ENCODE measurements at places on chromosomes 4 and X. TPM values are rescaled to one million over a fixed set of nuclear protein-coding genes. Genes with fewer than 3 reads are reported as not detected.

DNA sequence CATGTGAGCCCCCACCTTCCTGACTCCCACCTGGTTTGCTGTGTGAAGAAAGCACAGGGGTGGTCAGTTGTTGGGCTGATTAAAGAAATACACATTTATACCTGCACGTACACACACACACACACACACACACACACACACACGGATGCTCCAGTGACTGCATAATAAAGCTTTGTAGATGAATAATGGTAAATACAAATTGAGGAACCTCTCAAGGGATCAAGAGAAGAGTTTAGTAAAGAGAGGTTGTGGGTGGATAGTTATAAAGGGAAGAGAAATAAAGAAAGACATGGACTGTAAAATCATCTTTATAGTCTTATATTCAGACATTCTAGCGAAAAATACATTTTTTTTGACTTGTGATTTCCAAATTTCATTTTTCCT is 144.1 kb downstream of the MGST2 start:
- no peak overlapping the region for H3K27ac ChIP-seq
- H3K4me3 ChIP-seq, result no peak overlapping the region
- no peaks in the 10 kb centered on the region for H3K36me3 ChIP-seq
- H3K27me3 ChIP-seq, result peaks cover 9% of the 10 kb centered on the region
- H3K4me1 ChIP-seq, result no peaks in the 10 kb centered on the region
- DNase-seq, result no peak

- no peak overlapping the region for H3K4me3 ChIP-seq
- H3K27ac ChIP-seq, result no peak overlapping the region
- H3K4me1 ChIP-seq, result peaks cover 2% of the 10 kb centered on the region
- peaks cover 16% of the 10 kb centered on the region for H3K36me3 ChIP-seq
Measured at GRCh38 chr4:81460191-81460701, 11.5 kb downstream of the RASGEF1B start.

GRCh38 chr4:56313132-56313531 is 74.2 kb downstream of the AASDH start:
- no peak for DNase-seq
- H3K4me3 ChIP-seq, result no peak overlapping the region
- H3K4me1 ChIP-seq, result no peaks in the 10 kb centered on the region
- no peak overlapping the region for H3K27ac ChIP-seq
- H3K27me3 ChIP-seq, result no peaks in the 10 kb centered on the region

GRCh38 chr4:99808260-99808857 is 8.3 kb upstream of the DAPP1 start:
- H3K36me3 ChIP-seq, result no peaks in the 10 kb centered on the region
- H3K27me3 ChIP-seq, result peaks cover 13% of the 10 kb centered on the region
- H3K4me1 ChIP-seq, result peaks cover 16% of the 10 kb centered on the region
- peak; percentile 92 for DNase-seq
- no peak overlapping the region for H3K4me3 ChIP-seq

The GAGE13 gene
- total RNA-seq, result not detected
